Fibroblast of skin of left biceps (primary cell): ENCODE measurements at places on chromosomes 6 and 20.

DNA sequence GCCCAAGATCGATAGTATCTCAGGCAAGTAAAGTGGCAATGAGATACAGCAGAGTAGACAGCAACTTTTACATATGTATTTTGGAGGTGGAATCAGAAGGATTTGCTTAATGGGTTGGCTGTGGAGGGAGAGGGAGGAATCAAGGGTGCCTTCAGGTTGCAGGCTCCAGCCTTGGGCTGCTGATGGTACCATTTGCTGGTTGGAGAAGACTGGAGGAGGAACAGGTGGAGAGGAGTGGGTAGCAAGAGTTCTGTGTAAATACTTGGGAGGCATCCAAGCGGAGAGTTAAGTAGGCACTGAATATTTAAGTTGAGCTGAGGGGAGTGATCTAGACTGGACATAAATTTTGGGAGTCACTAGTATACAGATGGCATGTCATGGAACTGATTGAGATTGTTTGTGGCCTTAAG lies 5.2 kb downstream of the BICRAL start:
- no peak for DNase-seq

- DNase-seq, result no peak
Observed at GRCh38 chr6:25833136-25833535, 1.3 kb upstream of the SLC17A1 start.

GRCh38 chr6:2054516-2055067 lies 190.8 kb downstream of the GMDS start:
- no peak for DNase-seq

DNA sequence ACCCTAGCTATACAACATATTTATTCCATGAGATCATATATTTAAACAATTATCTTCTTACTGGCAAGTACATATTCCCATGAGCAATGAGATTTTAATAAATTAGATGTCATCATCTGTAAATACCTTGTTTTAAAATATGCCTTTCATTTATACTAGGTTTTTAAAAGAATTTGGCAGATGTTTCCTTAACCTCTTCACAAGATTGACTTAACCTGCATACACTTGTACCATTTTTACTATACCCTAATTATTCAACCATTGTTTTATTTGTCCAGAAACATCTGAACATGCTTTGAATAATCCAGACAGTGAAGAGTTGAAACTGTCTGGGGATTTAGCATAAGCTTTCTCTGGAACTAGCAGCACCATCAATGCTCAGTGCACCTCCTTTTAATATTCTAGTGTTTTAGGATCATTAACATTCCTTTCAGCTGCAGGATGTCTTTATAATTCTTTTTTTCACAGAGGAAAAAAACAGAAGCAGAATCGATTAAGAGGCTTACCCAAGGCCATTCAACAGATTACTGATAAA lies 188.0 kb upstream of the TENT5A start:
- DNase-seq, result no peak

DNA sequence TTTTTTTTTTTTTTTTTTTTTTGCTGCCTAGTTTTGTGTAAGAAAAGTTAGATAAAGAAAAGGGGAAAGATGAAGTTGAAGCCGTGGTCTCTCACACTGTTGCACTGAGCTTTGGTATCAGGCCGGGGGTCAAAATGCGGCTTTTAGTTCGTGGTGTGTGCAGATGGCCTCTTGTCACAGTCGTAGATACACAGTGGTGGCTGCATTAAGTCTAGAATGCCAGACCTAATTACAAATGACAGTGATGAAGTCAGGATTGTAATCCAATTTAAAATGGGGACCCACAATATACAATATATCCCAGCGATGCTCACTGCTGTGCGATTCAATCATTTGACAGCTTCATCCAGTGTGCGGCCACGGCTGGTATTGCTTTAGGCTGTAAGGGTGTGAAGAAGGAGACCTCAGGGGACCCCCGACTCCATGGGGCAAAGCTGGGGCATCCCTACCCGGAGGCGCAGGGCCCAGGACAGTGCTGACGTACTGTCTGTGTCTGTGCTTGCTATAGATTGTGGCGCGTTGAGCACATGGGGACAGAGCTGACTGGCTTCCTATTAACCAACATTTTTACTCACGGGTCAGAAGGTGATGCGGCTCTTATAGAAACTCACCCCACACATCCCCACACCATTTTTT lies 210.0 kb upstream of the SOX4 start:
- DNase-seq, result no peak

DNA sequence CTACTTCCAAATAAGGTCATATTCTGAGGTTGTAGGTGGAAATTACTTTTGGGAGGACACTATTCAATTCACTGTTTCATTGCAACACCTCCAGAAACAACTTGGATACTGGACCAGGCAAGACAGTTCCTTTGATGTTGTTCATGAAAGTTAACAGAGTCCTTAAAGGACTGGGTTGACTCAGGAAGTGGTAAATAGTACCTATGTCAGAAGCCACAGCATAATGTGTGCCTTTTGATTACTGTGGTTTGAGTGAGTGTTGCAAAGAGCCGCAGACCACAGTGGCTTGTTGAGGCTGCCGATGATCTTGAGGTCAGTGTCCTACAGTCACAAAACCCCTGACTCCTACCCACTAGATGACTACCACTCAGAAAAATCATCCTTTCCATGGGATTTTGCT lies 10.9 kb downstream of the IL20RA start:
- DNase-seq, result no peak

GRCh38 chr6:66865771-66866170 lies 1158.7 kb upstream of the EYS start:
- no peak for DNase-seq

- peak; percentile 57 for DNase-seq
Observed at GRCh38 chr6:41723530-41724227, 11.7 kb downstream of the TFEB start.

DNA sequence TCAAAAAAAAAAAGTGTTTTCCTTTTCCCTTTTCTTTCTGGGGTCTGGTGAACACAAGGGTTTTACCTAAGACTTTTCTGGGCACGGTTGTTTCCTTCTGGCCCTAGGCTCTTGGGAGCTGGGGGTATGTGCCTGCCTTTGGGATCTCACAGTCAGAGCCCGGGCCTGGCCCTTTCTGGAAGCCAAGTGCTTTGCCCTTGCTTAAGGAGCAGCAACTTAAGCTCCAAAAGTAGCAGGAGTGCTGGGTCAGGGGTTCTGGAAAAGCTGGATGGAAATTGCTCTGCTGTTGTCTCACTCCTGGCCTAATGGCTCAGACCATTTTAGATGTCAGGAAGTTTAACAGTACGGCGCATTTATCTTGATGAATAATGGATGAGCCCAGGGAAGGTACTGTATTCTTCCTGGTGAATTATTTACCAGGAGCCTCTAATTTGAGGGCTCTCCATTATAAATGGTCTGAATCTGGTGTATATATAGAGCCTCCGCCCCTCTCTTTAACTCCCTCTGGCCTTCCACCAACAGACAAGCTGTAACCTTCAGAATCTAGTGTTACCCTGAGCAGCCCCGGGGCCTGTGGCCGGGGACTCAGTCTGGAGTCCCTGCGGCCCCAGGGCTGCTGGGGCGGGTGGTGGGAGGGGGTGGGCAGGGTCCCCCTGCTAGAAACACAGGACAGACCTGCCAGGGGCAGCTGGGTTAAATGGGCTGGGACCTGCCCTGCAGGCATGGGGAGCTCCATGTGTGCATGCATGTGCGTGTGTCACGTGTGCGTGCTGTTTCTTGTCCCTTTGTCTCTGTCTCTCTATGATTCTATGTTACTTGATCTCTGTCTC lies 37.5 kb downstream of the PTK7 start:
- no peak for DNase-seq

GRCh38 chr20:10510216-10510615 lies 75.1 kb downstream of the SLX4IP start:
- DNase-seq, result no peak

- peak; percentile 62 for DNase-seq
Observed at GRCh38 chr20:51029963-51030920, 7.3 kb upstream of the KCNG1 start.

DNA sequence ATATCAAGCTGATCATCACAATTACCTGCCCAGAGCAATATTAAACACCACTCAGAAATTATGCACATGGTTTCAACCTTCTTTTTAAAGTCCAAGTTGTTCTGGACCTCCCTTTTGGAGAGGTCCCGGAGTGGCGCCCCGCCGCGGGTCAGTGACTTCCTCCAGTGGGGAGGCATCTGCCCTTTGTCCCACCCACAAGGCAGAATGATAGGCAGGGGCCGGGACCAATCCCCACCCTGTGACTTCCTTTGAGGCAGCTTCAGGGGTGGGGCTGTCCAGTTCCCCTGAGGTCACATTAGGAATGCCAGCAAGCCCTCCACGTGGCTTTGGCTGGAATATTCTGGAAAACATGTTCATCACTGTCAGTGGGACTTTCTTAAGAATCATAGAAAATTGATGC lies 207.0 kb downstream of the ANKRD60 start:
- DNase-seq, result no peak

DNA sequence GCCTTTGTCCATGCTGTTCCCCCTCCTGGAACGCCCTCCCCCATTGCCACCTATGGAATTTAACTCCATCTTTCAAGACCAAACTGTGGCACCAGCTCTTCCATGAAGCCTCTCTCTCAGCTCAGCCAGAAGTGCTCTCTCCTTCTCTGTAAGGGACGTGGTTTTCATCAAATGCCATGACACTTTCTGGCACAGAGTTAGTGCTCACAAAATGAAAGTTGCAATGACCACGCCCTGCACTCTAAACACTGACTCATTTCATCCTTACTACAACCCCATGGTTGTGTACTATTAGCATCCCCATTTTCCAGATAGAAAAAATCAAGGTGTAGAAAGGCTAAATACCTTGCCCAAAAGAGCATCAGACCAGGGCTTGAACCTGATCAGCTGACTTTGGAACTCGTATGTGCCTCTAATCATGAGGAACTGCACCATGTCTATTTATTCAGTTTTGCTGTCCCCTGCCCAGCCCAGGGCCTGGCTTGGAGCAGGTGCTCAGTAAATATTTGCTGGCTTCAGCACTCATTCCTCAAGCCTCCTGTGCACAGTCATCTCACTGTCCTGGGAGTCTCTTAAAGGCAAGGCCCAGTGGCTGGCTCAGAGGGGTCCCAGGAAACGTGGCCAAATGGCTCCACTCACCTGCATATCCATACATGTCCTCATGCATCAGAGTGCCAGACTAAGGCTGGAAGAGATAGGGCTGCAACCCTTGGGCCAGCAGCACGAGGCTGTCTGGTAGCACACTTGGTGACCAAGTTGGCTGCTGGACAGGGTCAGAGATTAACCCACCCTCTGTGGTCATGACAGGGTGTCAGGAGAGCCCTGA lies 77.9 kb downstream of the MRPL14 start:
- DNase-seq, result no peak

GRCh38 chr6:4308364-4308763 lies 173.0 kb upstream of the ECI2 start:
- no peak for DNase-seq

- no peak for DNase-seq
Observed at GRCh38 chr6:47342824-47343223, 33.1 kb upstream of the TNFRSF21 start.

GRCh38 chr6:35622283-35622682 lies 66.4 kb downstream of the FKBP5 start:
- DNase-seq, result no peak

- DNase-seq, result peak; percentile 15
Observed at GRCh38 chr20:52497731-52498130, 306.2 kb upstream of the ZFP64 start.

DNA sequence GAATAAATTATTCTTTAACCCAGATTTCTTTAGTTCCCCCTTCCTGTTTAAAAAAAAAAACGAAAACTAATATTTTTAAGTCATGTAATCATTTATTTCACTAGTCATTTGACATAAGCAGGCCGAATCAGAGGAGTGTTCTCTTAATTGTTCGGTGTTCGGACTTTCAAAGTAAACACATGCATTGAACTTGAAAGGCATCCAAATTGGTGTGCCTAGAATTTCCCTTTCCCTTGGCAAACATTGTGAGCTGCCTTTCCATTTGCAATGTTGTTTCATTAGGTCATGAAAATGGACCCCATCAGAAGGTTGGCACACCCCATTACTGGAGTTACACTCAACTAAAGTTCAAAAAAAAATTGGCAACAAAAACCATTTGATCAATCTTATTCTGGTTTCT lies 283.0 kb upstream of the MARCKS start:
- DNase-seq, result no peak

- no peak for DNase-seq
Observed at GRCh38 chr6:79158856-79159516, 75.5 kb downstream of the HMGN3 start.

- no peak for DNase-seq
Observed at GRCh38 chr6:157747370-157747769, 75.7 kb upstream of the SNX9 start.

- no peak for DNase-seq
Observed at GRCh38 chr20:13041574-13042457, 33.0 kb downstream of the SPTLC3 start.

GRCh38 chr6:52536424-52536916 lies 40.4 kb downstream of the TRAM2 start:
- DNase-seq, result no peak

GRCh38 chr6:4370066-4370465 lies 234.7 kb upstream of the ECI2 start:
- DNase-seq, result peak; percentile 83

DNA sequence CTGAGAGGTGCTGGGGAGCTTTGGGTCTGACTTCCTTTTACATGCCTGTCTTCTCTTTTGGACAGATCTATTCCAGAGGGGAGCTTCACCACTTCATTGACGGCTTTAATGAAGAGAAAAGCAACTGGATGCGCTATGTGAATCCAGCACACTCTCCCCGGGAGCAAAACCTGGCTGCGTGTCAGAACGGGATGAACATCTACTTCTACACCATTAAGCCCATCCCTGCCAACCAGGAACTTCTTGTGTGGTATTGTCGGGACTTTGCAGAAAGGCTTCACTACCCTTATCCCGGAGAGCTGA lies 13.1 kb downstream of the PRDM1 start:
- no peak for DNase-seq

- no peak for DNase-seq
Observed at GRCh38 chr20:48949304-48950170, 28.0 kb downstream of the ARFGEF2 start.

DNA sequence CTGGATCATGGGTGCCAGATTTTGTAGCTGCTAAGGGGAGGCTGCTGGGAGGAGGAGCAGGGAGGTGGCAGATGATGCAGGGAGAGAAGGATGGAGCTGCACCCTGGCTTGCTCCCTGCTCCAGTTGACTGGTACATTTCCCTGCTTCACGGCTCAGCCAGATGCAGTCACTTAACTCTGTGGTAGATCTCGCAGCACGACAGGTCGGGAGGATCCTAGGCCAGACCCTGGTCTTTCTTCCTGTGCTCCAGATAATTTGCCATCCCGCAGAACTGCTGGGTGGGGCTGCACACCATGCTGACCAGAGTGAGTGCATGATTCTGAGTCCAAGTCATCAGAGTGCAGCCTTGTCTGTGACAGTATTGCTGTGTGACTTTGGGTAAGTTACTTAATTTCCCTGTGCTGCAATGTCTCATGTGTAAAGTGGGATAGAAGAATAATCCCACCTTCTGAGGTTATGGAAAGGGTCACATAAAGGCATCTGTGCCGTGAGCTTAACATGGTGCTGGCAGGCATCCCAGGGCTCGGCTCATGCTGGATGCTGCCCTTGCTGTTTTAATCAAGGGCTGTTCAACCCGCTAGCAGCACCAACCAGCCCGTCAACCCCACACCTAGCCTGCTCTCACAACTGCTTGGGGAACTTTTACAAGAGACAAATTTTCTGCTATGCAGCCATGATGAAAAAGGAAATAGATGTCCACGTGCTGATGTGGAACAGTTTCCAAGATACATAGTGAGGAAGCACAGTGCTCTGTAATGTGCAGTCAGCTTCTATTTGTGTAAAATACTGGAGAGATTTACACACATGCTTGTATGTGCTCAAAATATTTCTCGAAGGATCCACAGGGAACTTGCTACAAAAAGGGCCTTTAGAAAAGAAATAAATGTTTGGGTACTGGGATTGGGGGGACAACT lies 257.9 kb downstream of the CDH26 start:
- no peak for DNase-seq

GRCh38 chr20:63281742-63282665 lies 9.4 kb downstream of the ARFGAP1 start:
- DNase-seq, result no peak
